ENCODE measurements at places on chromosomes 6 and 20. TPM values are rescaled to one million over a fixed set of nuclear protein-coding genes. Genes with fewer than 3 reads are reported as not detected.
A peak's percentile ranks its signal among the peaks of the same experiment; 100 is the strongest.

Gene RSPH4A
- total RNA-seq, result not detected

Gene TRDN
- not detected for total RNA-seq

Gene OTOR
- not detected for total RNA-seq

Gene RAET1L
- total RNA-seq, result not detected

Gene GMDS
- total RNA-seq, result 41.3 TPM

- DNase-seq, result no peak
Observed at GRCh38 chr20:6583134-6583738, 184.2 kb upstream of the BMP2 start.

Gene SLC22A16
- total RNA-seq, result not detected

DNA sequence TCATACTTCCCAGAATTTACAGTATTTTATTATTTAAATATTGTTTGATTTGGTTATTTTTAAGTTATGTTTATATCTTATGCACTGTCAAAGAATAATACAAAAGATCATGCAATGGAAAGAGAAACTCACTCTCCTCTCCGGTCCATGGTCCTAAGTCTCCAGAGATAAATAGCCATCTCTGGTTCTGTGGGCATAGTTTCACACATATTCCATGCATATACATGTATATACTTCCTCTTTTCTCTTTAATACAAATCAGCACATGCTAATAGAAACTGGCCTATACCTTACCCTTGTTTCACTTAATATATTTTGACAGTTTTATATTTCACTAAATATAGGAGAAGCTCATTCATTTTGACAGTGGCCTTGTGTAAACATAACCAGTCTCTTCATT is 901.7 kb upstream of the CITED2 start:
- DNase-seq, result no peak

Gene METTL24
- total RNA-seq, result not detected

DNA sequence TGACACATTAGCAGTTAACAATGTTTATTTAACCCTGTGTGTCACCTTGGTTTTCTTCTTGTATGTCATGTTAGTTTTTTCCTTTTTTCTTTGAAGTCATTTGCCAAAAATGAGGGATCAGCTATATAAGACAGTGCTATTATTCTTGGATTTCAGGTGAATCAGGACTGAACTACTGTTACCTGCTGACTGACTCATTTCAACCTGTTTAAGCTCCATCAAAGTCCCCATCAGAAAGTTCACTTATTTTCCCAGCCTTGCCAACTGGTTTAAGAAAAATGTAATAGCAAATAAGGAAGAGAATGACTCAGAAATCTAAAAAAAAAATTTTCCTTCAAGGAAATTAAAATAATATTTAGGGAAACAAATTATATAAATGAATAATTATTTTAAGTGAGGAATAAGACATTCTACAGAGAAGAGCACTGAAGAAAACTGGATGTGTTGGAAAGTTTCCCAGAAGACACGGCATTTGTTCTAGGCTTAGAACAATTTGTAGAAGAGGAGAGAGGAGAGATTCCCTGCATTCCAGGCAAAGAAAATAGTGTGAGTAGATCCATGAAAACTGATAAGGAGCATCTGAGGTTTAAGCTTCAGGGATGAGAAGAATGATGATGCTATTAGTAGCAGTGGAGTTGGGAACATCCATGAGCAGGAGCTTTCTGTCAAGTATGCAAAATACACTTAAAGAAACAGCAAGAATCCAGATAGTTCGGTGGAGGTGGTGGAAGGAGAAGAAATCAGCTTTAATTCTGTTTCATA is 84.9 kb upstream of the SIM1 start:
- DNase-seq, result no peak

Gene BRPF3
- total RNA-seq, result 15.9 TPM

Gene TRAPPC3L
- total RNA-seq, result not detected

- DNase-seq, result peak; percentile 92
Observed at GRCh38 chr20:53939572-53940359, 130.6 kb downstream of the BCAS1 start.

DNA sequence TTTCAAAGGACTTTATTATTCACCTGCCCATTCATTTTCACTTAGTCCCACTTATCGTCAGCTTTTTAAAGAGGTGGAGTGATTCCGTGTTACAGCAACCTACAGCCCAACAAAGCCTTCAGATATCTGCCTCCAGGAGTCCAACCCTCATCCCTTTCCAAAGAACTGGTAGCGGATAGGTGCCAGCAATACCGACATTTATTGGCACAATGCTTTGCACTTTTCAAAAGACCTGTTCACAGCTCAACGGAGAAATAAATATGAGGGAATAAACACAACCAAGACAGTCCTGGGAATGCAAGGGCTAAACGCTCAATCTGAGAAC is 819 bp upstream of the MTRF1L start:
- DNase-seq, result no peak

GRCh38 chr20:1718604-1719384 is 61.2 kb upstream of the SIRPG start:
- DNase-seq, result no peak

- no peak for DNase-seq
Observed at GRCh38 chr20:43237651-43238168, 48.0 kb upstream of the PTPRT start.

DNA sequence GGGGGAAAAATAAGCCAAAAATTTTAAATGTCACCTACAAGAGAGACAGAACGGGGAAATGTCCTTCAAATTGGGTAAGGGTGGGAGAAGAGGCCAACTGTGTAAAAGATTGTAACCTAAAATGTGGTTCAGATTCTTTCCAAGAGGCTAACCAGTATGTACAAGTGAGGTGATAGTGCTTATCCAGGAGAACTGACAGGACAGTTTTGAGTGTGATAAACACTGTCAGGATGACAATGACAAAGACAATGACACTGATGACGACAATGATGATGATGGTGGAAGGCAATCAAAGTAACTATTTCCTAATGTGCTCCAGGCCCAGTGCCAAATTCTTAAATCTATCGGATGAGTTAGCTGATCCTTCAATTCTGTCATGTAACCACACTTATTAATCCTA is 57.3 kb downstream of the TASP1 start:
- no peak for DNase-seq

GRCh38 chr20:37336369-37337207 is 9.4 kb upstream of the SRC start:
- peak; percentile 75 for DNase-seq

Gene SIRPA
- 0.12 TPM for total RNA-seq

Gene C6orf136
- total RNA-seq, result 33.6 TPM

Gene MARCKS
- 0.14 TPM for total RNA-seq

GRCh38 chr6:168796106-168796505 is 355.1 kb downstream of the SMOC2 start:
- no peak for DNase-seq

DNA sequence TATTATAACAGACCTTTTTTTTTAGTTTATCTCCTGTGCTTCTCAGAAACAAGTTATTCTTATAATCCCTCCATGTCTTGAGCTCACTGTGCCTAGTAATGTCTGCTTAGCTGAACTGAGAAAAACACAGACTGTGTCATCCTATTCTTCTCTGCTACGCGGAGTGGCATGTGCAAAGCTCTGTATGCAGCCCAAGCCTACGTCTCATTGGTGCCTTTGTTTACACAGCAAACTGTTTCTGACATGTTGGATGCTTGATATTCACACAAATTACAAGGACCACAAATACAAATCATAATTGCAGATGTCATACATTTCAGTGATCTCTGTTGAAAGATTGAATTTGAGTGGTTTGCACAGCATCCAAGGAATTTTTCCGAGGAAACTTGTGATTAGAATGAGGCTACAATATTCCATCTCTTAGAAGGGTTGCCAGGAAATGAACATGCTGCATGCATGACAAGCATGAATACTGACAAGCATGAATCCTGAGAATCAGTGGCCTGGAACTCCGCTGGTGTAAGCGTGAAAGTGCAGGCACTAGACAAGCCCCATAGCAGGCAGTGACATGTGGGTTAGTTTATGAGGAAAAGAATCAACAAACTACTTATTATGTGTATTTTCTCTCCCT is 128.4 kb upstream of the SGK1 start:
- DNase-seq, result no peak

DNA sequence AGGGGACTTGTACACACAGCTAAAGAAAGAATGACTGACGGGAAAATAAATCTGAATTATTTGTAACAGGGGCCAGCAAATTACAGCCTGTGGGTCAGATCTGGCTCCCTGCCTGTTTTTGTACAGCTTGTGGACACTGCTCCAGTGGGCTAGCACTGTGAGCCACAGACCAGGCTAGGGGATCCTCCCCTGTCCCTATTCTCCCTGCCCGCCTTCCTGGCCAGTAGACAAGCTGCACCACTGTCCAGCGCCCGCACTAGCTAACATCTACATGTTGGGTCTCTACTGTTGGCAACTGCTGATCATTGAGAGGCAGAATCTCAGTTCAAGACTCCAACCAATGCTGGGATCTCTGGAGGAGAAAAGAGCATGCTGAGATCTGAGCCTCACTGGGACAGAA is 10.7 kb downstream of the OSER1 start:
- no peak for DNase-seq

GRCh38 chr6:18386298-18386976 is 713 bp upstream of the RNF144B start:
- no peak for DNase-seq

- no peak for DNase-seq
Observed at GRCh38 chr6:35096129-35096862, 44.8 kb downstream of the TCP11 start.

Gene ADA
- total RNA-seq, result 54.9 TPM

GRCh38 chr20:58645412-58645968 is 5.6 kb upstream of the STX16 start:
- DNase-seq, result no peak

DNA sequence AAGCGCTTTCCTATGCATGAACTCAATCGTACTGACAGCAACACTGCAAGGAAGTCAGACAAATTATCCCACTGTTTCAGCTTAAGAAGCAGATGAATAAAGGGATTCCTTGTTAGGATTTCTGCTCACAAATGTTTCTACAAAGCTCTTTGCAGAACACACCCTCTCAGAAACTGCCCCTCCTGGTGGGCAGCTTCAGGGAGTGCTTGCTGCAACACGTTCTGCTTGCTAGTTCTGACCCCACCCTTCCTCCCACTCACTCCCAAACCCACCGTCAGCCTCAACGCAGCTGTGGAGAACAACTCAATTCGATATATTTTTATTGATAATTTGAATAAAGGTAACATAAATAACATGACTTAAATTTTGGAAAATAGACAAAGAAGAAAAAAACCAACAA is 250.8 kb upstream of the PRDM1 start:
- no peak for DNase-seq

Gene FRK
- not detected for total RNA-seq

- no peak for DNase-seq
Observed at GRCh38 chr6:108365478-108365877, 70.6 kb downstream of the AFG1L start.

DNA sequence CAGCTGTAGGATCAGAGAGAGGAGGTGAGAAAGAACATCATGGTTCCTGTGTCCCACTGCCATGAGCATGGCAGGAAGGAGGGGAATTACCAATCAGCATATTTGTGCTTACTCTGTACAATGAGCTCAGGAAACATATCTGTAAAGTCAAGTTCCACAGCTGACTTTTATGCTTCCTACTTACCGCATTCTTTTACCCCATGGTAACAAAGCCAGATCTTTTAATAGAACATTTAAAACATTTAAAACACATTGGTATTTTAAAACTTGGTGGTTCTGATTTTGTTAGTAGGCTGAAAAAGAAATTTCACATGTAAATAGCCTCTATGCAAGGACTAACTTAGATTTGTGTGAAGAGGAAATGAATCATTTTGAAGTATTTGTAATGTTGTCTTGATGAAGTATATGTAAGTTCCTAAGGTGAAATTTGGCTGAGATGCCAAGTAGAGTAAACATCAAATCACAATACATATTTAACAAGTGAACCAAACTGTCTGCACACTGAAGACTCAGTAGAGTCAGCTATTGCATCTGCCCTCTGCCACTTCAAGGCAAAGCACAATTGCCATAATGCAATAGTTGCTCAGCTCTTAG is 114.7 kb downstream of the GJA10 start:
- peak; percentile 66 for DNase-seq

DNA sequence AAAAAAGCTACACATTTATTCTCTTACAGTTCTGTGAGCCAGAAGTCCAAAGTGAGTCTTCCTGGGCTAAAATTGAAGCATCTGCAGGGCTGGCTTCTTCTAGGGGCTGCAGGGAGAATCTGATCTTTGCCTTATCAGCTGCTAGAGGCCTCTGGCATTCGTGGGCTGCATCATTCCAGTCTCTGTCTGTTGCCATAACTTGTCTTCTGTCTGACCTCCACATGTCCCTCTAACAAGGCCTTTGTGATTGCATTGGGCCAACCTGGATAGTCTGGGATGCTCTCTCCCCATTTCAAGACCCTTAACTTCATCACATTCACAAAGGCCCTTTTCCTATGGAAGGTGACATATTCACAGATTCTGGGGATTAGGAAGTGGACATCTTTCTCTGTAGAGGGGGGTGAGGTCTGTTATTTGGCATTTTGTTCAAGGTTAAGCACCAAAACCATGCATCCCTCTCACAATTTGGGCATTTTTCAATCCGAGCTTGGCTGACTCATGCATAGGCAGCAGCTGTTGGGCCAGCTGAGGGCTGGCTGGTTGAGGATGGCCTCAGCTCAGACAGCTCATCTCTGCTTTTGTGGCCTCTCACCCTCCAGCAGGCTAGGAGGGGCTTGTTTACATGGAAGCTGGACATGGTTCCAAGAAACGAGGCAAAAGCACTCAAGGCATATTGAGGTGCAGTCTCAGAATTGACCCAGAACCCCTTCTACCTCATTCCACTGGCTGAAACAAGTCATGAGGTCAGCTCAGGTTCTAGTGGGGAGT is 116.1 kb upstream of the NXT1 start:
- DNase-seq, result no peak

DNA sequence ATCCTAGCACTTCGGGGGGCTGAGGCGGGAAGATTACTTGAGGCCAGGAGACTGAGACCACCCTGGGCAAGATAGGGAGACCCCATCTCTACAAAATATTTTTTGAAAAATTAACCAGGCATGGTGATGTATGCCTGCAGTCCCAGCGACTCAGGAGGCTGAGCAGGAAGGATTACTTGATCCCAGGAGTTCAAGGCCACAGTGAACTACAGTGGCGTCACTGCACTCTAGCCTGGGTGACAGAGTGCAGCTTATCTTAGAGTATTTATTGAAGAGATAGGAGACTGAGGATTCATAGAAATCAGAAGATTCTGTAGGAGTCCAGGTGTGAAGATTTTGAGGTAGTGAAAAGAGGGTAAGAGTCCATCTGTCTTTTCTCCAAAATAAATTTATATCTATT is 45.0 kb downstream of the SLC17A5 start:
- DNase-seq, result no peak

DNA sequence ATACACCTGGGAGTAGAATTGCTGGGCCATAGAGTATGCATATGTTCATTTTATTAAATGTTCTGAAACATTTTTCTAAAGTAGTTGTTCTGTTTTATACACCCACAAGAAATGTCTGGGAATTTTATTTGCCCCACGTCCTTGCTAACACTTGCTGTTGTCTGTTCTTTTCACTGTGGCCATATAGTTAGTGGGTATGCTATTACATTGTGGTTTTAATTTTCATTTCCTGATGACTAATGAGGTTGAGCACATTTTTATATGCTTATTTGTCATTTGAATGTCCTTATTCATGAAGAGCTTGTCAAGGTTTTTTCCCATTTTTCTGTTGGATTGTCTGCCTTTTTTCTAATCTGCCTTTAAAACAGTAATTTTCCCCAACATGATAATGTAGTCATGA is 41.5 kb upstream of the TGM3 start:
- no peak for DNase-seq

GRCh38 chr20:48011025-48011424 is 225.7 kb upstream of the SULF2 start:
- no peak for DNase-seq

- peak; percentile 58 for DNase-seq
Observed at GRCh38 chr6:42042108-42042507, 8.2 kb upstream of the TAF8 start.

- DNase-seq, result no peak
Observed at GRCh38 chr20:25402583-25402982, 4.9 kb upstream of the GINS1 start.

Gene ZFP64
- 11.7 TPM for total RNA-seq

Gene SH3BGRL2
- 0.76 TPM for total RNA-seq
